ENCODE measurements at places on chromosomes 12 and 14. TPM values are rescaled to one million over a fixed set of nuclear protein-coding genes. Genes with fewer than 3 reads are reported as not detected.

Gene KRT77
- not detected for total RNA-seq

GRCh38 chr14:74239848-74240793, 872 bp downstream of the VSX2 start:
- H3K27ac ChIP-seq: no peak overlapping the region
- peaks cover 15% of the 10 kb centered on the region for H3K27me3 ChIP-seq
- DNase-seq: no peak

DNA sequence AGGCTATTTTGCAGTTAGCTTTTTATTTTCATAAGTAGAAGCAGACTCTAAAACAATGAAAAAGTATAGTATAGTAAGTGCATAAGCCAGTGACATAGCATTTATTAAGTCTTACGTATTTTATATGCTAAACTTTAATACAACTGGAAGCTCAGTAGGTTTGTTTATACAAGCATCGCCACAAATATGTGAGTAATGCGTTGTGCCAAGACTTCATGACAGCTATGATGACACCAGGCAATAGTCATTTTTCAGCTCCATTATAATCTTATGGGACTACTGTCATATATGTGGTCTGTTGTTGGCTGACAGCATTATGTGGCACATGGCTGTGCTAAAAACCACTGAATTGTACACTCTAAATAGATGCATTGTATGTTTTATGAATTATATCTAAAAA, 40.3 kb downstream of the SLC38A2 start:
- H3K36me3 ChIP-seq: no peaks in the 10 kb centered on the region
- DNase-seq: no peak
- no peaks in the 10 kb centered on the region for H3K4me1 ChIP-seq
- H3K4me3 ChIP-seq: no peak overlapping the region
- H3K27ac ChIP-seq: no peak overlapping the region

DNA sequence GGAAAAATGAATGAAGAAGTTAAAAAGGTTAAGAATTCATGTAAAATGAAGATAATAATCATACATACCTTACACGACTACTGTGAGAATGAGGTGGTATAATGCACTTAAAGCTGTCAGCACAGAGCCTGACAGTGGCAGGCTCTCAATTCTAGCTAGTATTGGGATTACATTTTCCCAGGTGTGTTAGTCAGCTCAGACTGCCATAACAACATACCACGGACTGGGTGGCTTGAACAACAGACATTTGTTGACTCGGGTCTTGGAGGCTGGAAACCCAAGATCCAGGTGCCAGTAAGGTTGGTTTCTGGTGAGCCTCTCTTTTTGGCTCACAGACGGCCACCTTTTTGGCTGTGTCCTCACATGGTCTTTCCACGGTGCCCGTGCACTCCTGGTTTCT, 167.8 kb downstream of the CHST11 start:
- no peaks in the 10 kb centered on the region for H3K36me3 ChIP-seq
- no peak overlapping the region for H3K4me3 ChIP-seq
- H3K4me1 ChIP-seq: no peaks in the 10 kb centered on the region
- DNase-seq: no peak
- H3K27me3 ChIP-seq: no peaks in the 10 kb centered on the region

Gene FIGNL2
- total RNA-seq: 0.23 TPM

DNA sequence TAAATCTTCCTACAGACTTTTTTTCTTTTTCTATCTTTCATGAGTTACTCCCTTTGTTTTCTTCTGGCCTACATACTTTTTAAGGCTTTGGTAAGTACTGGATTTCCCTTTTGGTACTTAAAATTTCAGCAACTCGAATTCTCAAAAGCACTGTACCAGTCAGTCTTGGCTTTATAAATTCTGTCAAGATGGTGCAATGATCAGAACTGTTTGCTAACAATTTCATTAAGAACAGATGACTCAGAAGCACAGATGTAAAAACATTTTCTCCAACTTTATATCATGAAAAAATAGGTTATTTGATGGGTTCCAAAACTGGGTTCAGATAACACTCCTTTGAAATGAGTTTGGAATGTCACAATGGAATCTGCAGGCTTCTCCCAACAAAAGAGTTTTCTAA, 1961.8 kb upstream of the FLRT2 start:
- H3K36me3 ChIP-seq: no peaks in the 10 kb centered on the region
- no peaks in the 10 kb centered on the region for H3K27me3 ChIP-seq
- no peak for DNase-seq
- H3K4me1 ChIP-seq: no peaks in the 10 kb centered on the region
- H3K27ac ChIP-seq: no peak overlapping the region

All from Panc1 (cell line).